CD8-positive, alpha-beta memory T cell (primary cell): ENCODE measurements at places on chromosomes 7 and 10.

DNA sequence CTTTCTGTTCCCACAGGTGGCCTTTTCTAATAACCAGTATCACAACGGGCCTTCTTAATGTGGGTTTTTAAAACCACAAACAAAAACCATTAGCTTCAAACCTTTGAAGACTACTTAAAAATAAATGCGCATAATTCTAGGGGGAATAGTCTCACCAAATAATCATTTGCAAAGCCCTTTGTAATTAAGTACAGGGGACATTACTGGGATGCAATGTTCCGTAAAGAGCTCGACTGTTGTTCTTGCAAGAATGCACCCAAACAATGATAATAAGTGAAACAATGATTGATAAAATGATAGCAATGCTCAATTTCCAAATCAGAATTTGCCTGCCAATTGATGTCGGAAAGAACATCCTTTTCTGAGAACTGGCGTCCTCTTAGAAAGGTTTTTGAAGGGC lies 589.1 kb upstream of the ADARB2 start:
- DNase-seq: no peak

- DNase-seq: no peak
Measured at GRCh38 chr7:118183428-118183785, 557 bp upstream of the LSM8 start.

GRCh38 chr7:159197066-159197975 lies 52.7 kb upstream of the VIPR2 start:
- peak; percentile 59 for DNase-seq

DNA sequence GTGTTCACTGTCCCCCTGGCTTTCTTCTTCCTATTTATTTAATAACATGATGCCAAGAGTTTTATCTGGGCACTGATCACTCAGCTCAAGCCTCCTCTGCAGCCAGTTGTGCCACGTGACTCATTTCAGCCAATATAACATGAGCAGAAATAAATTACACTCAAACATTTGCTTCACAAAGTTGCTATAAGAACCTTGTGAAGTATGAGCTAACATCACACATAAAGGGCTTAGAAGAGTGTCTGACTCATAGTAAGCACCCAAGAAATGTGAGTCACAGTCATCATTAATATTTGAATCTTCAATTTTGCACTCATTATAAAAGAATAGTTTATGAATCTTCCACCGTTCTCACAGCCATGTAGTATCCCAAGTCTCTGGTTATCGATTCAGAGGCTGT lies 414.6 kb upstream of the NPVF start:
- DNase-seq: no peak

DNA sequence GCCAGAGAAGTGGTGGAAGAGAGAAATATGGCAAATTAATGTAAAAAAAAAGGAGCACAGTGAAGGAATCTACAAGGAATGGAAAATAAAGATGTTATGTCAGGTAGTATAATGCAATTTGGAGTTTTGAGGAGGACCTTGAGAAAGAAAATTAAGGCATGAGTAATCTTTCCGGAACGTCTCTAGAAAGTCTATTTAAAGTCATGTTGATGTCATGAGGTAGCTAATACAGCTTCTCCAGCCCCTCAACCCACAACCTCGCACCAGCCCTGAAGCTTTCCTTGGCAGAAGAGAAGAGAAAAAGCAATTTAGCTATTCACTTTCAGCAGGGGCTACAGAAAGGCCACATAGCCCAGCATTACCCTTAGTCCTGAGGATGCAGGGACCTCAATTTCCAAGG lies 22.5 kb downstream of the TRDMT1 start:
- DNase-seq: no peak

DNA sequence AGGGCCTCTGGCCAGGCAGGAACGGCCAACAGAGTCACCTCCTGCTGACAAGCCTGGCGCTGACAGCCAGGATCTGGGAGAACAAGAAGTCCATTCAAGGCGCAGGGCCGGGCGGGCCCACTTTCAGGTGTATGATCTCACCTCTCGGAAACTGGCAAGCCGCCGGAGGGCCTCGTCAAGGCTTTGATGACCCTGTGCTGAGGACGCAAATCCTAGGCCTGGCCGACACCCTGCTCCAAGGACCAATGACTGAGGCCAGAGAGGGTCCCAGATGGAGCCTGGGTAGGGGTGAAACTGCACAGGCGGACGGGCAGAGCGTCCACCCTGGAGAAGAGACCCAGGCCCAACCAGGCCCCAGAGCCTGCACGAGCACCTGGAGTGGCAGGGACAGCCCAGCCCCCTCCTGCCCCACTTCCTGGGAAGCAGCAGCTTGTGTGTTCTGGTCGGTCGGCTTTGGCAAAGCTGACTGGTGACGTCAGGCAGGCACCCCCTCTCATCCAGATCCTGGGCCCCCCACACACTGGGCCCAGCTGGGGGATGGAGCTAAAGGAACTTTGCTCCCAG lies 30.6 kb downstream of the MYL10 start:
- no peak for DNase-seq

- DNase-seq: no peak
Measured at GRCh38 chr10:115957012-115957399, 316.0 kb downstream of the GFRA1 start.
